Globus pallidus (tissue), 1 donor: ENCODE measurements at places on chromosomes 7 and 10.

- no peak for DNase-seq
Measured at GRCh38 chr7:93799750-93800357, 90.7 kb downstream of the TFPI2 start.

- no peak for DNase-seq
Measured at GRCh38 chr7:130182990-130183389, 22.2 kb downstream of the TMEM209 start.

DNA sequence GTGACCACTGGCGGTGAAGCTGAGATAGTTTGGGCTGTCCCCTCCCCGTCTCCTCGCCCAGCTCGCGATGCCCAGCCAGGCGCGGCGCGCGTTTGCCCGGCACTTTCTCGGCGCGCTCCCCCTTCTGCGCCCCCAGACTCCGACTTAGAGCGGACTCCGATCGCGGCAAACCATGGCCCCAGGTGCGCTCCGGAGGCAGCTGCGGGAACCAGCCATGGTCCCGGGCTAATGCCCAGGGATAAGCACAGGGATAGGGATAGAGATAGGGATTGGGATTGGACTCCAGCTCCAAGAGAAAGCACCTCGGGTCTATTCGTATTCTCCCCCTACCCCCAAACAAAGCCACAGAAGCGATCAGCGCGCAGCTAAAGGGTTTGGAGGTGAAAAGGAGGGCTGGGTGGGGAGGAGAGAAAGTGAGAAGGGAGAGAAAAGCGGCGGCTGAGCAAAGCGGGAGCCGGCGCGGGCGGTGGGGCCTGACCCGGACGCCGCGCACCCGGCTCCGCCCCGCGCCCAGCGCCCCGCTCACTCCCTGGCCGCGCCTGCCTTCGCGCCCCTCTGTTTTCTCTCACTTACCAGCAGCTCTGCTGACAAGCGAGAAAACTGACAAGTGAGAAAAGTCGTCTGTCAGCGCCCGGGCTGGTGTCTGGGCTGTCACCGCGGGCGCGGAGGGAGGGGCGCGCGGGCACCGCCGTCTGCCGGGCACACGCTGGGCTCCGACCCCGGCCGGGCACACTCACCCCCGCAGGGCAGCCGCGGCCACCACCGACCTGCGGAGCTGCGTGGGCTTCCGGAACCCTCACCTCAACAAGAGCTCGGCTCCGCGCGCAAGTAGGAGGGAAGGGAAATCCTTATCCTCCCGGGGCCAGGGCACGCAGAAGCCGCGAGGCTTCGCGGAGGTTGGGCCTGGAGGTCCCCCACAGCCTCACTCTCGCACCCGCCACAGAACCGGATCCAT is at the start of gene PDE1C:
Gene PDE1C (minus strand): TSS at position 2 of the 955 bp plus-strand sequence.
- peak; percentile 75 for DNase-seq

DNA sequence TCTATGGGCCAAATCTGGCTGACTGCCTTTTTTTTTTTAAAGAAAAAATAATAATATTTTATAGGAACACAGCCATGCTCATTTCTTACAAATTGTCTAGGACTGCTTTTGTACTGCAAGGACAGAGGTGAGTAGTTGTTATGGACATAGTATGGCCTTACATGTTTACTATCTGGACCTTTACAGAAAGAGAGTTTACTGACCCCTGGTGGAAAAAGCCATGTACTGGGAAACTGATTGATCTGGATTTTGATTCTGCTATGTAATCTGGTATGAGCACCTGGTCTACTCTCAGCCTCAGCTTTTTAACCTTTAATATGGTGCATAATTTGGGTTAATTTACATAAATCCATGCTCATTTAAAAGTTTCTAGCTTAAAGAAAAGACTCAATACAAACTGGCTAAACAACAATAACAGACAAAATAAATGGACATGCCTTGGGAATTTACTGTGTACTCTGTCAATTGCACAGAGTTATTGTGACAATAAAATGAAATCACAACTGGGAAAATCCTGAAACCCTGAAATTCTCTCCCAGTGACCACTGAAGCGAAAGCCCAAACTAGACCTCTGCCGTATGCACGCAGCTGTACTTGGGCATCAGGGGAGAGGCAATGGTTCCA is 260.7 kb downstream of the BMPER start:
- DNase-seq = no peak

DNA sequence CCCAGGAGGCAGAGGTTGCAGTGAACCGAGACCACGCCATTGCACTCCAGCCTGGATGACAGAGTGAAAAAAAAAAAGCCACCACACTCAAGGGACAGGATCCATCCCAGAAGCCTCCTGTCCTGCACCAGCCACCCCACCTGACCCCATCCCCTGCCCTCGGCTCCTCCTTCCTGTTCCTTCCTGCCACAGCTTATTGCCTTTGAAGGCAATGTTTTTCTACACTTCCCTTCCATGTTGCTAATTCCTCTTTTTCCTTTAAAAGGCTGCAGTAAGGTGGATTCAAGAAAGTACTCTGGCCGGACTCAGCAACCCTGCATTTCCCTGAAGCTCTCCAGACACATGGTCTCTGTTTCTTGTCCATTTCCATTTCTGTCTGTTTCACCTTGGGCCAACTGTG is 80.9 kb downstream of the FAM171A1 start:
- no peak for DNase-seq
